ENCODE measurements at places on chromosomes 11 and 22.

DNA sequence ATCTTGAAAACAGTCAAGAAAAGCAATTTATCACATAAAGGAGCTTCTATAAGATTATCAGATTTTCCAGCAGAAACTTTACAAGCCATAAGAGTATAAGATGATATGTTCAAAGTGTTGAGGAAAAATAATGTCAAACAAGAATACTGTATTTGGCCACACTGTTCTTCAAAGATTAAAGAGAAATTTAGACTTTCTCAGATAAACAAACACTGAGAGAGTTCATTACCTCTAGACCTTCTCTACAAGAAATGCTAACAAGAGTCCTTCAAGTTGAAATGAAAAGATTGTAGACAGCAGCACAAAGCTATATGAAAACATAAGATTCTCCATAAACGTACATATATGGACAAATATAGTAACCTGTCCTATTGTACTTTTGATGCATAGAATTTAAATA lies 8.0 kb upstream of the MTMR2 start:
- DNase-seq = no peak

GRCh38 chr11:41431784-41432183 lies 27.7 kb downstream of the LRRC4C start:
- DNase-seq = no peak

DNA sequence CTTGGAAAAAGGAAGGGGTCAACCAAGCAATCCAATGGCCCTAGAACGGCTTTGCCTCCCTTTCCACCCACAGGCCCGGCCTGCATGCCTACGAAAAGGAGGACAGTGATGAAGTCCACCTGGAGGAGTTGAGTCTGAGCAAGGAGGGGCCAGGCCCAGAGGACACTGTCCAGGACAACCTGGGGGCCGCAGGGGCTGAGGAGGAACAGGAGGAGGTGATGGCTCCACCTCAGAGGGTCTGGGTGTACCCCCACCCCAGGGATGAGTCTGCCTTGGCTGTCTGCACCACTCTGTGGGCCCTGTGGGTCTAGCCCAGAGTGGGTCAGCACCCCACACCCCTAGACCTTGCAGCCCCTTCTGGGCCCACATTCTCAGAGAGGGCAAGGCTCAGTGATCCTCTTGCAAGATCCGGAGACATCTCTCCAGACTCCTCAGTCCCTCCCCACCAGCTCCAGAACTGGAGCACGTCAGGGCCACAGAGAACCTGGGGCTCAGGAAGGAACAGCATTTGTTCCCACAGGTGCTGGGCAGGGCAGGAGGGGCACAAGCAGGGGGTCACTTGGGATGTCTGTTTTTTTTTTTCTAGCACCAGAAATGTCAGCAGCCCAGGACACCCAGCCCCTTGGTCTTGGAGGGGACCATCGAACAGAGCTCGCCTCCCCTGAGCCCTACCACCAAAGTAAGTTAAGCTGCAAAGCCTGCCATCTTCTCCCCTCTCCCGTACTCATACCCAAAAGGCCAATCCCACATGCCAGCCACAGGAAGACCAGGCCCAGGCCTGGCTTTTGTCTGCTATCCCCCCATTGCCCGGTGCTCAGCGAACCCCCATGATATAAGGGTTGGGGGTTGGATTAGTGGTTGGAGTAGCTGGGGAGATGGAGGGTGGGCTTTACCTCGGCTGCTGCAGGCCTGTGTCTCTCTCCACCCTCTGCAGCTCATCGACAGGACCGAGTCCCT lies 8.1 kb downstream of the PRR33 start:
- no peak for DNase-seq

DNA sequence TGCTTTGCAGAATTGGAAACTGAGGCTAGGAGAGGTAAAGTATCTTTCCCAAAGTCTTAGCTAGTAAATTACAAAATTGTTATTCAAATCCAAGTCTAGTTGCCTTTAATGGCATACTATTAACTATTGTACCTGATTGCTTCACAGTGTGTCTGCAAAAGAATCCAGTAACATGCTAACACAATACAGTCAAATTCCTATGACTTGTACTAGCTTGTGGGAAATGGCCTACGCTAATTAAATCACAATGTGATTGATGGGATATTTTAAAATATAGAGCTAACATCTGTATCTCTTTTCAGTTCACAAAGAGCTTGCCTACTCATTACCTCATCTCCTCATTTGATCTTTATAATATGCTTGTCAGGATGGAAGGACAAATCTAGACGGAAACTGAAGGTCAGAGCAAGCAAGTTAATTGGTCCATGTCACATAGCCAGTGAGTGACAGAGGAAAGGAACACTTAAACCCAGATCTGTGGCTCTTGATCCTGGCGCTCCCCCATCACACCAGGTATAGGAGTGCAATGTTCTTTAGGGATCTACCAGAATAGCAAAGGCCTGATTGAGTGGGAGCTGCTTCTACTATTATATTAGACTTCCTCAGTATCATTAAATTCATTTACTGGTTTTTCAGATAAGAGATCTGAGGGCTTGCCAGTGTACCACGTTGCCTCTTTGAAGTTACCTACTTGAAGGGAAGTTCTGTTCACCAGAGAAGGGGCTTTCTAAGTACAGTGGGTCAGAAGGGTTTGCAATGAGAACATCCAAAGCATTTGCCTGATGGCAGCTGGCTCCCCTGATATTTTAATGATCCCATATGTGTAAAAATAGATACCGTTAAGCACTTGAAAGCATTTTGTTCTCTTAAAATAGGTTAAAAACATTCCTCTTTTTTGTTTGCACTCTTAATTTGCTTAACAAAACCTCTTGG lies 213.6 kb upstream of the SESN3 start:
- DNase-seq = no peak

- no peak for DNase-seq
These were observed 56.3 kb upstream of the GRK3 start for GRCh38 chr22:25508161-25508560.

GRCh38 chr11:1482581-1483444 lies 3.8 kb downstream of the MOB2 start:
- no peak for DNase-seq

- no peak for DNase-seq
These were observed 25.4 kb downstream of the TENM4 start for GRCh38 chr11:79415411-79415810.

GRCh38 chr11:64674774-64675173 lies 48.2 kb downstream of the NRXN2 start:
- no peak for DNase-seq

DNA sequence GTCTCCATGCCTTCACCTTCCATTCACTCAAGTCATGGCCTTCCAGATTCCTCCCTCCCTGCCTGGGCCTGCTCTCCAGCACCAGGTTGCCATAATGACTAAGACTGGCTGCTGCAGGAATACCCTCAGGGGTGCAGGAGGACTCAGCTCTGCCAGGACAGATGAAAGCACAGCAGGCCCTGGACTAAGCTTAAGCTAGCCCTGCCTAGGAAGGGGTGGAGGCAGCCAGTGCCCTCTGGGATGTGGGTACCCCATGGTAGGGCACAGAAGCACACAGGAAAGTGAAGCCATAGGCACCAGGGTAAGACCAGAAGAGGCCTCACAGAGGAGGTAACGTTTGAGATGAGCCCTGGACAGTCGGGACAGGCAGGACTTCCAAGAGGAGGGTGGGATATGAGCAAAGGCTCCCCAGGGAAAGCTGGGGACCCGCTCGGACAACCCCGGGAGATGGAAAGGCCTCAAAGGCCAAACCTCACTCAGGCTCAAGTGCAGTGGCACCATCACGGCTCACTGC lies 3.0 kb upstream of the RIN1 start:
- no peak for DNase-seq

DNA sequence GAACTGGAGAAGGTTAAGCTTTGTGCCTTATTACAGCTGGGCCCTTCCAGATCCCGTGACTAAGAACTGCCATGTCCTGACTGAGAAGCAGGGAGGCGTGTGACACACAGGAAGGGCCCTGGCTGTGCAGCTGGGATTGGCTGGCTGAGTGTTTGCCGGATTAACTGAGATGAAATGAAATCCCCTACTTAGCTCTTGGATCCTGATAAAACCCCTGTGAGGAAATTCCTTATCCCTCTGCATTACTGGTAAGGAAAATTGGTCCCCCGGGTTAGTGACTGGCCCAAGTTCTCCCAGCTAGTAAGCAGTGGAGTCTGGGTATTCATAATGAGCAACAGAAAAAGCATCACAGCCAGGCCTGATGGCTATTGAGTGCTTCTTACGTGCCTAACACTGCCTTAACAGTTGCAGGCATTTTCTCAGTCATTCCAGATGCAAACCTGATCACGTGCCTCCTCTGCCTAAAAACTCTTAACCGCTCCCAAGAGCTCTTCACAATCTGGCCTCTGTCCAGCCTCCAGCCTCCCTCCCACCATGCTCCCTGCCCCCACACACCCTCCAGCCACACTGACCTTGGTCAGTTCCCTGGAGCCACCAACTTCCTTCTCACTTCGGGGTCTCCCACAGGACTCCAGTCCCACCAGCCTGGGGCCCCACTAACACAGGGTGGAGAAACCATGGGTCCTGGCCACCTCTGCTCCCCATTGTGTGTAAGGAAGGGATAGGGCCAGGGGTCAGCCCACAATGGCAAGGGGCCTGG lies 37.8 kb downstream of the ARRB1 start:
- DNase-seq = no peak

DNA sequence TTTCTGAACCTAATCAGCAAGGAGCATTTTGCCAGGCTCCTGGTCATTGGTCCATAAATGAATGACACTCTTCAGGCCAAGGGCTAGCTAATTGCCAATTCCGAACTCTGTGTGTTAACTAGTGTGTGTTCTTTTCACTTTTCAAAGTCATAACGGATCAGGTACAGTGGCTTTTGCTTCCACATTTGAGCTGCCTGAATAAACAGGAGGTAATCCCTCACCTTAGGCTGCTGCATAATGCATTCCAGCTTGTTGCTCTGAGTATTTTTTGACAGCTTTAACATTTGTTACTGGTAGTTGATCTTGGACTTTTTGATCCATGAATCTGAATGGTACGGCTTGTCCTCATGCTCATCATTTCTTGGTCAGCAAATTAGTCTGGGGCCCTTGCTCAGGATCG lies 485.1 kb downstream of the CNTN5 start:
- no peak for DNase-seq

GRCh38 chr11:73951797-73952196 lies 971 bp downstream of the DNAJB13 start:
- DNase-seq = no peak

GRCh38 chr22:18950141-18950540 lies 14.0 kb upstream of the PRODH start:
- DNase-seq = no peak

GRCh38 chr11:102719620-102720277 lies 5.0 kb downstream of the MMP8 start:
- DNase-seq = no peak

GRCh38 chr11:30724274-30724673 lies 138.1 kb upstream of the MPPED2 start:
- DNase-seq = no peak

Measured in stimulated activated effector memory CD8-positive, alpha-beta T cell treated with anti-CD3 and anti-CD28 coated beads, Interleukin-12 subunit alpha, Interleukin-12 subunit beta, amount 100 ng/mL, for 72 hours (primary cell).